Lower lobe of right lung (tissue), 2 donors: ENCODE measurements at places on chromosomes 1 and 21.

GRCh38 chr1:19344372-19344810, 32.3 kb downstream of the SLC66A1 start:
- DNase-seq: peak; percentile 67

DNA sequence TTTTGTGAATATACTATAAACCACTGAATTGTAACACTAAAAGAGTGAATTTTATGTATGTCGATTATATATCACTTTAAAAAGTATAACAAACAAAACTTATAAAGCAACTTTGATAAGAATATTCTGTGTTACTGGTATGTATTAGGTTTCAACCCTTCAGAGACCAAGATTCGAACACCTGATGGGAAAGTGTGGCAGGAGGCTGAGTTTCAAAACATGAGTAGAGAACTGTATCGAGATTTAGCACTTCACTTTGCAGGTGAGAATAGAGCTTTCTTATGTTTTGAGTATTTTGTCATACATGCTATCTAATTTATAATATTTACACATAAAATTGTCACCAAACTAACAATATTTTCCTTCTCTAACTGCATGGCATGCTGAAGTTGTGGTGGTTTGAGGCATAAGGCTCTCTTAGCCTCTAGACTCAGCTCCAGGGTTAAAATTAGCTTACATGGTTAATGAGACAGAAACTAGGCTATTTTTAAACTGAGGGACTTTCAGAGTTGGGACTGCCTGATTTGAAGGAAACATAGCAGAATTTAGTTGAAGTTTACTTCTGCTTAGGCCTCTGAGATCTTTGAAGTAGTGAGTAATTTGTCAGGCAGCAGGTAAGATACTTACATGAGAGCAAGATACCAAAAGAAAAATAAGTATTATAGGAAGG, 48.6 kb downstream of the CEP350 start:
- no peak for DNase-seq

- DNase-seq: no peak
Observed at GRCh38 chr1:83024251-83024767, 974.6 kb downstream of the TTLL7 start.

- DNase-seq: no peak
Observed at GRCh38 chr1:18313523-18313922, 167.2 kb upstream of the KLHDC7A start.

- DNase-seq: no peak
Observed at GRCh38 chr1:14443164-14443787, 155.2 kb upstream of the KAZN start.

DNA sequence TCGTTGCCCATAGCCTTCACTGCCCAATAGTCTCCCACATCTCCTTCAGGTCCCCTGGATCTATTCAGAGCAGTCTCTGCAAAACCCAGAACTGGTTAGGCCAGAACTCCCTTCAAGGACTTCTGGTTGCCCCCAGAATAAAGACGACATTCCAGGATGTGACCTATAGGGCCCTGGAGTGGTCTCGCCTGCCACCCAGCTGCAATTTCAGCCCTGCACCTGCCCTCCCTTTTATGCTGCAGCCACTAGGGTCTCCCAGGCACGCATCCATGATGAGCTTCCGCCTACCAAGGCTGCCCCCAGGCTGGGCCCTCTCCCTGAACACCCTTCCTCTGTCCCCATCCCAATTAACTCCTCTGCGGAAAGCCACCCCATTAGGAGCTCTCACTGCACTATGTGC, 7.2 kb upstream of the TSPEAR start:
- no peak for DNase-seq

DNA sequence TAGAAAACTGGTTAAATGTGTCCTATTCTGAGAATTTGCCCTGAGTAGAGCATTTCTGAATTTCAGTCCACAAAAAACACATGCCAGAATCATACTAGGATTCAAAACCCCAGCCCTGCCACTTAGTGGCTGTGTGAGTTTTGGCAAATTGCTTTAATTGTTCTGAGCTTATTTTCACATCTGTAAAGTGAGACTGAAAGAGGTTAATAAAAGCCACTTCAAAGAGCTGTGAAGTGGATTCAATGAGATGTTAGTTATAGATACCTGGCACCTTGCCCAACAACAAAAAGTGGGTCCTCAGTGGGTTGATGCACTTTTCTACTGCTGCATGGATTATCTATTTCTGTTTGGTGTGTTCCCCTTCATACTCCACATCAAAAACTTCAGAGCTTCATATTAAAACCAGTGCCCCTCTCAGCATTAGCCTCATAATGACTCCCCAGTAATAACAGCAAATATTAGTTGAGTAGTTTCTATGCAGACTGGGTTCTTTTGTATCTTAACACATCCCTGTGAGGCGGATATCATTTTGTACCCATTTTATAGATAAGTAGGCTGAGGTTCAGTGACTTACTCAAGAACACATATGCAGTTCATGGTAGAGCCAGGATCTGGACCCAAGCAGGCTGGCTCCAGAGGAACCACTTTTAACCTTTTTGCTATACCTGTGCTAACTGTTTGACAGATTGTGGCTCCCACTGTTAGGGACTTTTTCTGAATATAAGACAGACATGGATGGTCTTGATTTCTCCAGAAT, 14.2 kb upstream of the ADORA3 start:
- no peak for DNase-seq

- no peak for DNase-seq
Observed at GRCh38 chr1:165787741-165788140, 19.1 kb upstream of the TMCO1 start.

- DNase-seq: no peak
Observed at GRCh38 chr1:109470245-109470644, 3.9 kb downstream of the SYPL2 start.

- no peak for DNase-seq
Observed at GRCh38 chr1:207000651-207001291, 30.5 kb upstream of the FCAMR start.
